Colonic mucosa (tissue), 4 donors: ENCODE measurements at places on chromosomes 2 and 18. TPM values are rescaled to one million over a fixed set of nuclear protein-coding genes. Genes with fewer than 3 reads are reported as not detected.

The EGR4 gene
- not detected for total RNA-seq

The ZDBF2 gene
- total RNA-seq: 1.7 TPM

The POTEF gene
- not detected for total RNA-seq

The C2orf80 gene
- total RNA-seq: not detected

The C2orf76 gene
- total RNA-seq: 6.6 TPM

The SERPINB7 gene
- total RNA-seq: not detected

The DPP4 gene
- 25.5 TPM for total RNA-seq

The MC5R gene
- total RNA-seq: not detected

The SPP2 gene
- not detected for total RNA-seq

The MAP4K3 gene
- 30.9 TPM for total RNA-seq

The ERCC3 gene
- 32.5 TPM for total RNA-seq

The C18orf63 gene
- not detected for total RNA-seq

The SERPINB11 gene
- total RNA-seq: not detected

The TNFRSF11A gene
- 80.6 TPM for total RNA-seq

The UGT1A3 gene
- total RNA-seq: 1.0 TPM

The SIX3 gene
- total RNA-seq: not detected

The NR4A2 gene
- 4.7 TPM for total RNA-seq

The KATNAL2 gene
- 2.2 TPM for total RNA-seq

The GPR75 gene
- 0.58 TPM for total RNA-seq

The SCN9A gene
- total RNA-seq: 6.4 TPM

The TACR1 gene
- not detected for total RNA-seq

The CYP27A1 gene
- total RNA-seq: 54.0 TPM

The WDCP gene
- total RNA-seq: 6.8 TPM

The SCN7A gene
- 6.7 TPM for total RNA-seq

The DNAH7 gene
- 2.0 TPM for total RNA-seq

The TMEM37 gene
- 24.3 TPM for total RNA-seq

The LAMA1 gene
- total RNA-seq: 24.2 TPM

The FHOD3 gene
- 2.5 TPM for total RNA-seq

The LBX2 gene
- 0.50 TPM for total RNA-seq

The CNDP1 gene
- 0.10 TPM for total RNA-seq

The AGFG1 gene
- total RNA-seq: 83.3 TPM

The TUBA3E gene
- not detected for total RNA-seq

The CGREF1 gene
- 3.1 TPM for total RNA-seq

The THSD7B gene
- 0.29 TPM for total RNA-seq

The HNRNPLL gene
- 58.7 TPM for total RNA-seq

The GCG gene
- 81.3 TPM for total RNA-seq
